ENCODE measurements at places on chromosomes 2 and 18.

DNA sequence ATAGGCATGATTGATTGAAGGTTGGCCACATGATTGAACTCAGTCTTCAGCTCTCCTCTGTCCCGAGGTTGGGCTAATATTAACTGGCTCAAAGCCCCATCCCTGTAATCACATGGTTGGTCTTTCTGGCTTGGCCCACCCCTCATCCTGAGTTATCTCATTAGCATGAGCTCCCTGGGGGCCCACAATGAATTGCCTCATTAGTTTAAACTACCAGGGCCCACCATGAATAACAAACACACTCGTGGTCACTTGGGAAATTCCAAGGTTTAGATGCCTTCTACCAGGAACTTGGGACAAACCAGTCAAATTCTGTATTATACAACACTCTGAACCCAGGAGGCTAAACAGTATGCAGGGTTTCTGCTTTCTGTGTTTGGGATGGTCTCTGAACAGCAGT, 121.7 kb upstream of the B3GNT2 start:
- DNase-seq: no peak

DNA sequence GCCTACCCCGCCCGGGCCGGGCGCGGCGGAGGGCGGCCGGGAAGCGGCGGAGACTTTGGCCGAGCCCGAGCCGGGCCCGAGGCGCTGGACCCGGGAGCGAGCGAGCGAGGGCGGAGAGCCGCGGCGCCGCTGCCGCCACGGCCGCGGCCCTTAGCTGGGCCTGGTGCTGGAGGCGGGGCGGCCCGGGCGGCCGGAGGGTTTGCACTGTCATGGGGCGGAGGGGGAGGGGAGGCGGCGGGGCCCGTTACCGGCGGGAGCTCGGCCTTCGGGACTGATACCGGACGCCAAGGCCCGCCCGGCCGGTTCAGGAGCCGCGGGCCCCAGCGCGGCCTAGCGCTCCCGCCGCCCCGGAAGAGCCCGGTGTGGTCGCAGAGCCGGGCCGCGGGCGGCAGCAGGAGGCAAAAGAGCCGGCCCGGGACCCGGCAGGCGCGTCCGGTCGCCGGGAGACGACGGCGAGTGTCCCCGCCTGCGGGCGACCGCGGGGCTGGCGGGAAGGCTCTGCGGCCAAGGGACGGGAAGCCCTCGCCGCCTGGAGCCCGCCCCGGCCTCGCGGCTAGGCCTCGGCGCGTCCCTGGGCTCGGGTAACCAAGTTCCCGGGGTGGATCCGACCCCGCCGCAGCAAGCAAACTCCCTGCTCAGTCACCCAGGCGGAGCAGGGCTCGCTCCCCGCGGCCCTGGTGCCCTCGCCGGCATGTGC, 697 bp downstream of the KCMF1 start:
- peak; percentile 84 for DNase-seq

GRCh38 chr18:58015065-58015780, 28.8 kb upstream of the NEDD4L start:
- peak; percentile 56 for DNase-seq

DNA sequence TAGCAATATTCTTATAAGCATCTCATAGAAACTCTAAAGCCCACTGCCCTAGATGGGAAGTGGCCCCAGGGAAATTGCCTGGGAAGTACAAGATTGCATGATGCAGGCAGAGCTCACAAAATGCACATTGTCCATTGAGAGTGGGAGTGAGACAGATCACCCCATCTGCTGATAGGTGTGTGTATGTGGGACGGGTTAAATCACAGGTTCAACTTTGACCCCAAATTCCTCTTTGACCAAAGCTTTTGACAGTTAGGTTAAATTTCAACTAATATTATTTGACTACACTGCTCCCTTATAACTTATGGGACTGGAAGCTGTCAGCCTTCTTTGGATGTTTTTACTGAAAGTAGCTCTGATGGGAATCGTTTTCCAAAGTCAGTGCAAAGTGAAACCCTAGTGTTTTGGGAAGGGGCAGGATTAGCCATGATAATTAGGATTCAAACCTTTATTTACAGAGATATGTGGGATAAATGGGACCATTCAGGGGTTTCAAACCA, 11.4 kb upstream of the FABP1 start:
- DNase-seq: no peak

DNA sequence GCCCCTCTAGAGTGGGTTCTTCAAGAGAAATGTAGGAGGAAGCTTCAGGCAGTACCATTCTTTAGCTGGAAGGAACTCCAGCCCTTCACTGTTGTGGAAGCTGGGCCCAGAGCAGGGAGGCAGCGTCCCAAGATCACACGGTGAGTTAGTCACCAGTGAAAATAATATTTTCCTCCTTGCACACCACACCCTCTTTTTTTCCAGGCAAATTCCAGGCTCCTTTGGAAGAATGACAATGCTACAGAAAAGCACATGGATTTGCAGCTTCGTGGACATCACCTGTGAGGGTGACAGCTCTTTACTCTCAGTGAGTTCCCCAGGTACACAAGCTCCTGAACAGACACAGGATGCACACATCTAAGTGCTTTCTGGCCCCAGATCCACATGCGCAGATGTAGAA, 157.1 kb downstream of the COL6A3 start:
- DNase-seq: no peak

GRCh38 chr2:29443151-29443550, 327.9 kb downstream of the CLIP4 start:
- no peak for DNase-seq

- no peak for DNase-seq
Measured at GRCh38 chr2:231412618-231412963, 17.1 kb downstream of the B3GNT7 start.

DNA sequence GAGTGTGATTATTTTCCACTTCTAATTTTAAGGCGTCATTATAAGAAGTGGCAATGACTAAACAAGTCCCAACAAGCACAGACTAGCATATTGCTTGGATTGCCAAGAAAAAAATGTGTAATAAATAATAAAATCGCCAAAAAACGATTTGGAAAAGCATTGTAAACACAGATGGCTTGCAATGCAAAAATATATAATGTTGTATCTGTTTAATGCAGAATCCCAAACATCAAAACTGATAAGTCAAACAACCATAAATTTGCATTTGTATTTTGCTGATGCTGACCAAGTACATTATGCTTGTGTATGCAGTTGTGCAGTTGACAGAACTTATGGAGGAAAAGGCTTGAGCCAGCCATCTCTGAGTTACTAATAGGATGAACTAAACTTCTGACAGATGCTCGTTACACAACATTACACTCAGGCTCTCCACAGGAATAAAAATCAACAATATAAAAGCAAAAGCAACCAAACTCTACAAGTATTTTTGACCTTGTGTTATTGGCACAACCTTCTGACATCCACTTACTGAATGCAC, 68.1 kb downstream of the DNER start:
- no peak for DNase-seq

GRCh38 chr2:65351234-65351947, 81.0 kb downstream of the SPRED2 start:
- no peak for DNase-seq

GRCh38 chr18:70160073-70160678, 45.3 kb downstream of the RTTN start:
- DNase-seq: no peak

DNA sequence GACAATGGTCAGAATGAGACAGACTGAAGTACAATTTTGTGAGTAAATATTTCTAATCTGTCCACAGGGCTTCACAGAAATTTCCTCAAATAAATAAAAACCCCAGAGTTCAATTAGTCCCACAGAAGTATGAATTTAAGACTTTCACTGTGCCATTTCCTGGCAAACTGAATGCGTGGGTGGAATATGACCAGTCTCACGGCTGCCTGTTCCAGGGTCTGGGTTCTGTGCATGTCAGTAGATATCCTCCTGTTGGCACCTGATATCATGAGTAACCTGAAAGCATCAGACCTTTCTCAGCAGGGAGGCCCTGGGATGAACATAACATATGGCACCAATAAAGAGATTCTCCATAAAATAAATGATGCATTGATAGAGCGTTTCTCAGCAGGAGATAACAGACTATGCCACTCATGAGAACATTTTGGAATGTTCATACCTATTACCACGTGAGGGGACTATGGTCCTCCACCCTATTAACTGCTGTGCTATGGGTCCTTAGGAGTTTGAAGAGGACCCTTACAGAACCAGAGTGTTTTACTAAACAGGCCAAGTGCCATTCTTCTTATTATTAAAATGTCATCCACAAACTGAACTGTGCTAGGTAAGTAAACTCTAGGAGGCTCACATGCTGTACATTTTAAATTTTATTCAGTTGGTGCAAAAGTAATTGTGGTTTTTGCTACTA, 10.6 kb upstream of the MALL start:
- DNase-seq: no peak

- no peak for DNase-seq
Measured at GRCh38 chr2:172953970-172954852, 121.4 kb upstream of the MAP3K20 start.

DNA sequence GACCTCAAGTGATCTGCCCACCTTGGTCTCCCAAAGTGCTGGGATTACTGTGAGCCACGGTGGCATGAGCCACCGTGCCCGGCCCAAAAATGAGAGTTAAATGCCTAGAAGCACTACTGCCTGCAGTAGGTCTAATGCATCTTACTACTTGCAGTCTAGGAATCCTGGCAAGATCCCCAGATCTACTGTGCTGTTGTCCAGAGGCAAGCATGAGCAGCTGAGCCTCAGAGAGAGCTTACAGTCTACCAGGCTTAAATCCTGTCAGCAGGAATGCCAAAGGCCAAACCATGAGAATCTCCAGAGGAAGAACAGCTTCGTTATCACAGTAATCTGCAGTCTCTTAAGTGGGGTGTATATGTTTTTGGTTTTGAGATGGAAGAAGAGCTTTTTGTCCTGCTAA, 54.4 kb downstream of the XRCC5 start:
- no peak for DNase-seq

DNA sequence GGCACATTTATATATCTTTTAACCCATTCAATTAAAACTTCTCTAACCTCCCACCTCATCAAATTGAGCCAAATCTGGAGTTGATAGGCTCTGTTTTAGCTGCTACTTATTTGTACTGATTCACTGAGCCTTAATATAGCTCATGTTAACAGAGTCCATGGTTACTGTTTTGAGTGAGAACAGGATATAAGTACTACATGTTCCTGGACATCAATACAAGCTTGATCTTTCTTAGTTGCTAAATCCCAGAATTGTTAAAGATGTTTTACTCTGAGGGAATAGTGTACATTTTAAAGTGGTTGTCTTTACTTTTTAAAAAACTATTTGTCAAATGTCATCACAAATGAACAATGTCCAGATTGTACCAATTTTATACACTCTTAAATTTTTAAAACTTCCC, 157.7 kb downstream of the RPRM start:
- DNase-seq: no peak

All from GM13977 (cell line).